ENCODE measurements at places on chromosomes 7 and 10. TPM values are rescaled to one million over a fixed set of nuclear protein-coding genes. Genes with fewer than 3 reads are reported as not detected.

The UMAD1 gene
- total RNA-seq, result 6.8 TPM

The KCNMA1 gene
- total RNA-seq, result not detected

The C10orf90 gene
- not detected for total RNA-seq

The MOGAT3 gene
- total RNA-seq, result not detected

The PFKFB3 gene
- 28.6 TPM for total RNA-seq

The SAP25 gene
- total RNA-seq, result not detected

The CDK6 gene
- total RNA-seq, result 28.9 TPM

The CALCR gene
- total RNA-seq, result not detected

The SPDYE2B gene
- not detected for total RNA-seq

The NYAP1 gene
- 2.9 TPM for total RNA-seq

The VSTM4 gene
- total RNA-seq, result 0.40 TPM

The STAG3 gene
- total RNA-seq, result 0.13 TPM

The GDF2 gene
- total RNA-seq, result not detected

The UCMA gene
- not detected for total RNA-seq
